ENCODE measurements at places on chromosomes 12 and 14.

GRCh38 chr12:69905801-69906200, 80.8 kb downstream of the MYRFL start:
- DNase-seq = no peak

DNA sequence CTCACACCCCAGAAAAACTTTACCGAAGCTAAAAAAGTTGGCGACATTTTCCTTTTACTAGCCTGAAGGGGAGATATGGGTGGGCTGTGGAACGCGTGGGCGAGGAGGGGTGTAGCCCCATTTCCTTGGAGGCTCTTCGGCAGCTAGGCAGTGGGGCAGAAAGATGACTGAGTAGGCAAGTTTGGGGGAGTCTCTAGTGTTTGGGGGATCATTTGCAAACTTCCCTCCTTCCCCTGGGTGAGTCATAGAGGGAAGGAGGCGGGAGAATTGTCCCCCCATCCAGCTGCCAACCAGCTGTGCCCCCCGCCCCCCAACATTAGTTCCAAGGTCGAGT, 2.3 kb downstream of the GLI1 start:
- DNase-seq = no peak

DNA sequence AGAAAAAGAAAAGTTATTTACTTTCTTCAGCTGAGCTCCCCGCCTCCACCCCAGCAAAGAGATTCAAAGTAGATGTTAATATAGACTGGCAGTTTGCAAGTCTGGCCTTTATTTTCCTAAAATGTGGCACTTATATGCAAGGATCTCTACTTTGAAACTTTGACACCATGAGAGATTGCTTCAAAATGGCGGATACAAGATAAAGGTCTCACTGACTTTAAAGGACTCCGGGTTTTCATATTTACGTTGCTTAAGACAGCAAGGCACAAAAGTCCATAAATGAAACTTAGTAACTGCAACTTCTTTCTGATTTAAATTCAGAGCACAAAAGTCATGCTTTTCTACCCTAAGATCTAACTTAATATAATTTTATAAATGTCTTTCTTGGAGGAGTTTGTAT, 3.5 kb downstream of the OTX2 start:
- DNase-seq = no peak

GRCh38 chr12:128682548-128683275, 141.0 kb downstream of the SLC15A4 start:
- DNase-seq = no peak

DNA sequence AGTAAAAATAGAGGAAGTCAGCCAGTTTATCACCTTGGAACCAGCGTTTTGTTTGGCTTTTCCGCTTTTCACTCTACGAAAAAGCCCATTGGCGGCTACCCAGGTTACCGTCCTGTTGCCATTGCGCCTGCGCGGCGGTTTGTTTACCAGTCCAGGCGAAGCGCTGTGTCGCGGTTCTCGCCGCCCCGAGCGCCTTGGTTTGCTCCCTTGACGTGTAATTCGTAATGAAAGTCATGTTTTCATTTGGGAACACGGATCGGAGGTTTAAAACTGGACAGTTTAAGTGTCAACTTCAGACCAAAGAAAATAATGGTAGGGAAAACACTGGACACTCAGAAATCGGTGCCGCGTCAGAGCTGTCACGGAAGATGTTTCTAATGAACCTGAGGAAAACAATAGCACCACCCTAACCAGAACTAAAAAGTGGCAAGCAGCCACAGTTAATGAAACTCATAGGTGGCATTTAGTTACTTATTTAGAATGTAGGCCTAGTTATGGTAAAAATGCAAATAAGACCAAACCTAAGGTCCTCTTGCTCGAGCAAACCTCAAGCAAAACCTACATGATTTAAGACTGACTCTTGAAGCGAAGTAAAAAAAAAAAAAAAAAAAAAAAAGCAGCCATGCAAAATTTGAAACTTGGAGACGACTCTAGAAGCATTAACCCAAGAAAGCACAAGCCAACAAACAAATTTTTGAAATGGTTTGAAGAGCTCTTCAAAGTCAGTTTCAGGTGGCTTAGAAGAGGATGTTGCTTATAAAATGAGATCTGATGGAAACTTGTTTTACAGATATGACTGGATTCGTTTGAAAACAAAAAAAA, 790 bp upstream of the GPR19 start:
- DNase-seq = peak; percentile 87

DNA sequence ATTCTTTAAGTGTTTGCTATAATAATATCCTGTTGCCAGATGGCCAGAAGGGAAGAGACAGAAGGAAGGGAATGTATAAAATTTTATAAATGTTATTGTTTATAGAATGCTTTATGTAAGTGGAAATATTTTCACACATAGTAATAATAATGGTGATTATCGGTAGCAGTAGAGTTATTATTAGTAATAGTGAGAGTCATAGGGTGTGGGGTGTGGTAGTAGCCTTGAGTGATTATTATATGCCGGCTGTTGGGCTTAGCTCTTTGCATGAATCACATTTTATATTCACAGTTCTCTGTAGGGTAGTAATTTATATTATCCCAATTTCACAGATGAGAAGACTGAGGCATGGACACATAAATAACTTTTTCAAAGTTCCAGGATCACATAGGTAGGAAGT, 391.4 kb downstream of the C12orf75 start:
- DNase-seq = no peak

GRCh38 chr12:75923964-75924666, 107.5 kb downstream of the PHLDA1 start:
- peak; percentile 99 for DNase-seq

- DNase-seq = no peak
Observed at GRCh38 chr12:51199366-51199945, 18.4 kb downstream of the POU6F1 start.

DNA sequence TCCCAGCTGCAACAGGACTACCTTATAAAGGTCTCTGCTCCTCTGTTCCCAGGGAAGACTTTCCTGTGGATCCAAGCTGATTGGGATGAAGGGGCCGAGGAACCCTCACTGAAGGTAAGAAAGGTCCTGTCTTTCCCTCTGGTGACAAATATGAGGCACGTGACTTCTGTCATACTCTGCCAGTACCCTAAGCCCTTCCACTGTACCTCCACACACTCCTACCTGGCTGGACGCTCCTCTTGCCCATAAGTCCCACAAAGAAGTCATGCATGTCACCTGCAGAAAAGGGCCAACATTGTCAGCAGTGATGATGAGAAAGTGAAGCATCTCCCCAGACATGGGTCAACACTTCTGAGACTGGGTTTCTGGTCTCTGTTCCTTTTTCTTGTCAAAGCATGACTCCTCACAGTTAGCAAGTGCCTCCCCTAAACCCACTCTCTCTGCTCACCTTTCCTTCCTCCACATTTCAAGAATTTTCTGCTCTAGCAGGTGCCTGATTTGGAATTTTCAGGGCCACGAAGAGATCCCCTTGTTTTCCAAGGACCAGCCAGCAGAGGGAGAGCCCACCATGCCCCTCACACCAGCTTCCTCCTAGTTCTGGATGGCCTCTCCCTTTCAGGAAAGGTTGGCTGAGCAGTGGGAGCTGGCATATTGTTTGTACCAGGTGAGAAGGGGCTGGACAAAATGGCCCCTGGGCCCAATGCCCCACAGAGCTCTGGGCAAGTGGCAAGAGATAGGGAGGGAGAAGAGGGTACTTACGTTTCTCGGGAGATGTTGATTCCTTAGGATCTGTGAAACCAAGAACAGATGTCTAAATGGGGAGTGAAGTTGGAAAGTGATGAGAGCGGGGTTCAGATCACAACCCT, 3.5 kb downstream of the TAC3 start:
- DNase-seq = no peak

DNA sequence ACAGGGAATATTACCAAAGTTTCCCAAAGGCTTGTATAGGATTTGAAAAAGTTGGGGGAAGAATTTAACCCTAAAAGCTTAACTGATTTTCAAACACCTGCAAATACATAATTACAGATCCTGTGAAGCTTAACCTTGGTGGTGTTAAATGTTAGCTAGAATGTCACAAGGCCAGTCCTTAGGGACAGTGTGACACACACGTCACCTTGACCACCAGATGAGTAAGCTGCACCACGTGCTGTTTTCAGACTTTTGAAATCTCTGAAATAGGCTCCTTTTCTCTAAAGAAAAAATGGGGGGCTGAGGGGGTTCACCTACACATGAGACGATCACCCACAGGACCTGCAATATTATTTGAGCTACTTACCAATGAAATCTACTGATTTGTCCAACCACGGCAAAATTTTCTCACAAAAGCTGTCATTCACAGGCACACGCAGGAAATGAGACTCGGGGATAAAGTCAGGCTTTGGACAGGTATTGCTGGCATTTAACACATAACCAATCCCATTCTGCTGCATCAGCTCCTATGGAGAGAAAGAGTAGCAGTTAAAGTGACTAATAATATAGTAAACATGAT, 75.9 kb downstream of the DUSP16 start:
- no peak for DNase-seq

GRCh38 chr14:88017535-88017934, 12.6 kb downstream of the GPR65 start:
- peak; percentile 30 for DNase-seq

- no peak for DNase-seq
Observed at GRCh38 chr12:97555547-97556187, 93.1 kb downstream of the RMST start.

DNA sequence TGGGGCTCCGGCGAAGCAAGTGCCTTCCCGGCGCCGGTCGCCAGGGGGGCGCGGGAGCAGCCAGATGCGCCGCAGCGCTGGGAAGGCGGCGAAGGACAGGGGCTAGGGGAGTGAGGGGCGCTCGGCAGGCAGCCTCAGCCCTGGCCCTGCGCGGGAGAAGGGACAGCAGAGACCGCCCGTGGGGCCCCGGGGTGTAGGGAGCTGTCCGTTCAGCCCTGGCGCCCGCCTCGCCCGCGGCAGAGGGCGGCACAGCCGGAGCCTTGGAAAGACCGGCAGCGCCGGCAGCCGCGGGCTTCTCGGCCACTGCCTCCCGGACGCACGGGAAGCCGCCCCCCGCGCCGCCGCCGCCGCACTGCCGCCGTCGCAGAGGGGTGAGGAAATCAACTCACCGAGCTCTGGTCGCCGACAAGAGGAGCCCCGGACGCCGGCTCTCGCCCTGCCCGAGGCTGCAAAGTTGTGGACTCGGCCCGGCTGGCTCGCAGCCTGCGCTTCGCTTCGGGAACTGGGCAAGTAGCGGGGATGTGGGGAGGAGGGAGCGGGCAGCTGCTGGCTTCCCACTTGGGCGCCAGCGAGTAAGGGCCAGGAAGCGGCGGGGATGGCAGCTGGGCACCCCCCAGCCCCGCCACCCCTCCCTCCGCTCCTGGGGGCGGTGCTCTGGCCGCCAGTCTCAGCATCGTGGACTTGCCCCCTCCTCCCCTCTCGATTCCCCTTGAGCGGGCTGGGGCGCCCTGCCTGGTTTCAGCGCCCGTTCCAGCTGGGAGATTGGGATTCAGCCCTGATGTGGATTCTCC, at the start of gene ZDHHC22:
Gene ZDHHC22, minus strand, starts transcription at position 578 of the 791 bp plus-strand sequence. CDS start 2,053 bp downstream, outside the sequence.
- DNase-seq = no peak

- DNase-seq = no peak
Observed at GRCh38 chr14:99268810-99269707, 2.9 kb downstream of the BCL11B start.

GRCh38 chr14:59221568-59221967, 33.1 kb downstream of the DAAM1 start:
- no peak for DNase-seq

GRCh38 chr14:49212721-49213120, 373.5 kb downstream of the RPS29 start:
- DNase-seq = no peak

- no peak for DNase-seq
Observed at GRCh38 chr12:5715021-5715420, 230.0 kb downstream of the ANO2 start.

GRCh38 chr14:75282170-75282554, 3.5 kb downstream of the FOS start:
- no peak for DNase-seq

GRCh38 chr14:103057372-103058163, at the start of gene CDC42BPB:
CDC42BPB (minus strand) TSS chr14:103057549; CDS start chr14:103057173, 376 bp downstream.
- DNase-seq = peak; percentile 51

DNA sequence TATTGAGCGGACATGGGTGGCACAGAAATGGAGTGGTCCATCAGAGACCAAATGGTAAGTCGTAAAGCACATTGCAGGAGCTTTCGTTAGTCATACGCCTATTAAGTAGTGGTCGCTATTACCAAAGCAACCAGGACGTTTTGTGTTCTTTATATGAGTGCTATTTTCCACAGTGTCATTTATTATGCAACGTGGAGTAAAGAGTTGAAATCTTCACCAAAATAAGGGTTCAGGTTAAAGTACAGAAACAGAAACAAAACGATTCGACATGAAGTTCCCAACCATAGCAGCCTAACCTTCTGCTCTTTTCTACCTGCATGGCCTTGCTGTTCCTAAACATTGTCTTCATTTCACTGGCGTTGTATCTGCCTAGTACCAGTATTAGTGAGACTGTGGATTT, 20.1 kb upstream of the FGD4 start:
- no peak for DNase-seq

- DNase-seq = no peak
Observed at GRCh38 chr14:75492832-75493591, 29.3 kb upstream of the BATF start.

DNA sequence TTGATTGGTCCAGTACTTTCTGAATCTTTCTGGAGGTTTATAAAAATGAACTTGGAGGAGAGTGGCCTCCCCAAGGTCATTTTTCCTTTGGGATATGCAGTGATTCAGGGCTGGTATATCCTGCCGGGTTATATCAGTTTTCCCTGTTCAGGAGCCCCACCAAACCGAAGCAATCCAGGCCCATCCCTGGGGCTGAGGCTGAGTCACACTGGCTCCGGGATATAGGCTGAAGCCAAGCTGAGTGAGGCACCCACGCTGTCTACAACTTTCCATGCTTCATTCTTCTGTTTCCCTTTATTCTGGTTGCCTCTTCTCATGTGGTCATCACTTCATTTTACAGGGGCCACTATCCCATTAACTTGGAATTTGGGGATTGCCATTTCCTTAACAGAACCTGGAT, 3.4 kb downstream of the SSPN start:
- DNase-seq = no peak

DNA sequence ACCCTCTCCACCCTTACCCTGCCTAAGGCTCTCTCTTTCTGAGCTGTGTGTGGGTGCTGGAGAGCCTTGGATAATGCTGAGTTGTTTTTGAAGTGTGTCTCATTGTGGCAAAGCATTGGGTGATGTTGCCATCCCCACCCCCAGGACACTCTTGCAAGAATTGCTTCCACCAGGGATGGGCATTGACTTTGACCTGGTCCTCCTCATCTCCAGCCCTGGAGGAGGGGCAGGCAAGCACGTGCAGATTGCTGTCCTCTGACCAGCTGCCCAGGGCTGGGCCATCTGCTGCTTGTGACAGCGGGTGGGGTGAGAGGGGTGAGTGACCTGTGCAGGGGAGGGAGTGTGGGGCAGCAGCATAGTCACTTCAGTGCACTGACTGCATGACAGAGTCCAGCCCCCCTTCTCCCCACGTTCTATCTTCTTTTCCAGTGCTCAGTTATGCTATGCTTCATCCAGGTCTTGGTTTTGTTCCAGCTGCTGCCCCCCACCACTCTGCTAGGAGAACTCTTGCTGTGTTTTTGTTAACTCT, 26.2 kb downstream of the SUSD6 start:
- DNase-seq = no peak

DNA sequence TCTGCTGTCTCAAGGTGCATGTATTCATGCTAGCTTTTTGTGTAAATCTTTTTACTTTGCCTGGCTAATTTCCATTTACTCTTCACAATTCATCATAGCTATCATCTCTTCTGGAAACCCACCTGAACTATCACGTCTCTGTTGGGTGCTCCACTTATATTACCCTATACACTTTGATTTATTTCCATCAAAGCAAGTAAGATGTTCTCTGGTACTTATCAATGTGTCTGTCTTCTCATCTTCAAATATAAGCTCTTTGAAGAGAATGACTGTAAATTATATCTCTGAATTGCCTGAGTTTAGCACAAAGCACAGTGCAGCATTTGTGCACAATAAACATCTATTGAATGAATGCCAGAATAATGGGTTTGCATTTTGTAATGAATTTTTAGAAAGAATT, 1129.7 kb downstream of the LRFN5 start:
- no peak for DNase-seq
